ENCODE measurements at places on chromosomes 7 and 10.
A peak's percentile ranks its signal among the peaks of the same experiment; 100 is the strongest.

DNA sequence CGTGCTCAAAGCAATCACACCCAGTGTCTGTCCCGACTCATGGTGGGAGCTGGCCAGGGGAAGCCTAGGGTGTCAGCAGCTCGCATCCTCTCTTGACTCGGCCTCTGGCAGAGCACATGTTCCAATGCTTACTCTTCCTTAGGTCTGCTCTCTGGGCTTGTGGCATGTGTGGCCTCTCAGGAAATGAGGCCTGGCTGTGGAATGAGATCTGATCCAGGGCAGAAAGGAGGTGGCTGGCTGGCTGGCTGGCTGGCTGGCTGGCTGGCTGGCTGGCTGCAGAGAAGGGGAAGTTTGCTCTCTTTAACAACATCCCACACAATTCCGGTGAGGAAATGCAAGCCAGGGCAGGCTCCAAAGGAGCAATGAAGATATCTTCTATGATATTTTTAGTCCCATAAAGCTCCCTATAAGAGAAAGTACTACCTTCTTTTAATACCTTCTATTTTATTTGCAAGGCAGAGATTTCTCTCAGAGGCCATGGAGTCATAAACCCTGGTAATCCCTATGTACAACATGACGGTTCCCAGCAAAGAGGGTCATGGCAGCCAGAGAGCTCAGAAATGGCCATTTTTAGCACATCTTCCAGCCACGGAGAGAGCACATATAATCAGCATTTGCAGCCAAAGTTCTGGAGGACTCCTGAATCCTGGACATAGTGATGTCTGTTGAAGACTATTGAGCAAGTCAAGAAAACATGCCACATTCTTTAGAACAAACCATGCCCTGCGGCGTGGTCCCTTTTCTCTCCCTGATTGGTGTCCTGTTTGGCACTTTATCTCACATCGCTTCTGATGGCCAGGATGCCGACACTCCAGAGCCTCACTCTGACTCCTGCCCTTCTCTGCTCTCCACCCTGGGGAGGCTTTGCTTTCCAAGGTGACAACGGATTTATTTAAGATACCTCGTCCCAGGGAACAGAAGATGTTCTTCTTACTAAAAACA is 153.7 kb downstream of the FANK1 start:
- no peak for DNase-seq

GRCh38 chr10:125333769-125334168 is 173.4 kb upstream of the CTBP2 start:
- DNase-seq = no peak

GRCh38 chr7:78417180-78417853 is 618.7 kb downstream of the PHTF2 start:
- no peak for DNase-seq

DNA sequence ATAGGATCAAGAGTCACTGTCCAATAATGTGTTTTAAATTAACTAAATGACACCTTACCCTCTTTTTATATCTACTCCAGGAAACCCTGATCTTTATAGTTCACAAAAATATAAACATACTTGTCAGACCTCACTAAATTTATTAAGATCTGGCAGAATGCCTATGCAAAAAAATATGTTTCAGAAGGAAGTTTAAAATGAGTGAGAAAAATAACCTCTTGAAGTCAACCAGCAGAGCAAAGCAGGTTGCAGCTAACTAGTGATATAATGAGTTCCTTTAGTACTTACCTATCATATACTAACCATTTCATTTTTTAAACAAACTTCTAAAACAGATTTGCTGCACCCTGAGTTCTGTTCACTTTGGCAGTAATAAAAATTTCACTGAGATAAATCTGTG is 14.0 kb upstream of the HGF start:
- no peak for DNase-seq

DNA sequence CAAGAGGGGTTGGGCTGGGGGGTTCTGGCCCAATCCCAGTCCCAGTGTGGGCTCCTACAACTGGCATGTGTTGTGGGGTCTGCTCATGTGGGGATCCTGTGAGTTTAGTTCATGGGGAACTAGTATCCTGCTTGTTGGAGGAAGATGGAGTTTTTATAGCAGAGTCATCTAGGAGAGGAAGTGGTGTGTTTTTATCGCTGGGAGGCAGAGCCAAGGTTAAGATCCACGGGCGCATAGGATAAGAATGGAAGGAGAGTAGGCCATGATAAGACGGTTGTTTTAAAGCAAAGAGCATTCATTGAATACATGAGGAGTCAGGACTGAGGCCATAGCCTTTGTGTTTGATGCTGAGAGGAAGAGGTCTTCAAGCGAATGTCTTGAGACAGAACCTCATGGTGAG is 211.6 kb upstream of the COBL start:
- DNase-seq = no peak

- no peak for DNase-seq
Observed at GRCh38 chr7:144468990-144469732, 65.7 kb upstream of the NOBOX start.

DNA sequence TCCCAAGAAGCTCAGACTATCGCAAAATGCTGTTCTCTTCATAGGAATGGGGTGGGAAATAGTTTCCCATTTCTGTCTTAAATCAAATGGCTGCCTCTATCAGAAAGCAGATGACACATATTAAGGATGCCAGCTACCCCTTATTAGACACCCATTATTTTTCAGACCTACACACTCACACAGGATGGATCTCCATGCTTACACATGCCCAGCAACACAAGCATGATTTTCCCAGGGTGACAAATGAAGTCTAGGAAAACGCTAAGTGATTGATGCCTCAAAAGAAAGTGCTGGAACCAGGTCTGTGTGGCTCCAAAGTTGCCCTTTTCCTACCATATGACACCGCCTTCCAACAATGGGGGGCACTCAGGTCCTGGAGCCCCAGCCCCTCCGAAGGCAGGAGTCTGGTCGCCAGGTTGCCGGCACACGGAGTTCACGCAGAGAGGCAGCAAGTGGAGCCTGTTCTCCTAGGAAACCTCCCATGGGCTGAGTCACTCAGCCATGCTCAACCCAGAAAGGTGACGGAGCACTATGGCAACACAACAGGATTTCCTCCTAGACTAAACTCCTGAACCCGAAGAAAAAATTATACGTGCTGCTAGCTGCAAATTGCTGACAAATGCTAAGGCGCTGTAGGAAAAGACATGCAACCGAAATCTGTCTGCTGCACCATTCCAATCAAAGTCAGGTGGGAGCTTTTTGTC is 19.8 kb downstream of the VOPP1 start:
- no peak for DNase-seq

GRCh38 chr7:34849163-34849960 is 187.9 kb downstream of the DPY19L1 start:
- DNase-seq = no peak

DNA sequence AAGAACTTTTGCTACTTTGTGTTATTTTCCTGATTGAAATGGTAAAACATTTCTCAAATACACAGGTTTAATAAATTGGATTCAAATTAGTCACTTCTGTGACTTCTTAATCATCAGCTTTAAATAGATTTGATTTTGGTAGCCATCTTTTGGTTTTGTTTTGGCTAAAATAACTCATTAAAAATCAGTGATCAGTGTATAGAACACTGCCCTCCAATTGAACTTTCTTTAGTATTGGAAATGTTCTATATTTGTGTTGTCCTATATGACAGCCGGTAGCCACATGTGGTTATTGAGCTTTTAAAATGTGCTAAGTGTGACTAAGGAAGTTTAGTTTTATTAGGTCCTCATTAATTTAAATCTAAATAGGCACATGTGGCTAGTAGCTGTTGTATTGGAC is 50.4 kb downstream of the GLCCI1 start:
- DNase-seq = no peak

DNA sequence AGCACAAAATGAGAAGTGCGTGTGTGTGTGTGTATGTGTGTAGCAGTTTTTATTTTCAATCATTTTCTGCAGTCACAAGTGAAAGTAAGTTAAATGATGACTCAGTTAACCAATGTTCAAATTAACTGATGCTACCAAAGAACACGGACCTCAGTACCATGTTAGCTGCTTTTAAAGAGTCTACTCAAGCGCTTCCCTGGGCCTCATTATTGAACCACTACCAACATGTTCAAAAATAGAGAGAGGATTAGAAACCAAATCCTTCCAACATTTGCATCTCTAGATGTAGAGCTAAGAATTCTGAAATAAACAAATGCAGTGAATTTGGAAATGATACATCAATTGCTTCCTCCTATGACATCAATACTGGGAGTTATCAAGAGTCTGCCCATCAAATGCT is at the start of gene TAS2R39:
TSS of gene TAS2R39 (plus strand) at position 396 of the 400 bp plus-strand sequence. CDS start at position 396, 0 bp downstream.
- DNase-seq = no peak

DNA sequence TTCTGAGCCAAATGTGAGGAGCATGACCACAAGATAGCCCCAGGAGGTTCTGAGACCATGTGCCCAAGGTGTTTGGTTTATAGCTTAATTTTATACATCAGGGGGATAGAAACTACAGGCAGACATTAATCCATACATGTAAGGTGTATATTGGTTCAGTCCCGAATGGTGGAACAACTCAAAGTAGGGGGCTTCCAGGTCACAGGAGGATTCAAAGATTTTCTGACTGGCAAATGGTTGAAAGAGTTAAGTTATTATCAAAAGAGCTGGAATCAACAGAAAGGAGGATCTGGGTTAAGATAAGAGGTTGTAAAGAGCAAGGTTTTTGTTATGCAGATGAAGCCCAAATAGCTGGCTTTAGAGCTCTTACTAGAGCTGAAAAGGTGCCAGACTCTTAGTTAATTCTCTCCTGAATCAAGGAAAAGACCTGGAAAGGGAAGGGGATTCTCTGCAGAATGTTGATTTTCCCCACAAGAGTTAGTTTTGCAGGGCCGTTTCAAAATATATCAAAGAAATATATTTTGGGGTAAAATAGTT is 640.0 kb downstream of the IPMK start:
- DNase-seq = no peak

- no peak for DNase-seq
Observed at GRCh38 chr7:143238289-143238980, 16.6 kb downstream of the TAS2R40 start.

DNA sequence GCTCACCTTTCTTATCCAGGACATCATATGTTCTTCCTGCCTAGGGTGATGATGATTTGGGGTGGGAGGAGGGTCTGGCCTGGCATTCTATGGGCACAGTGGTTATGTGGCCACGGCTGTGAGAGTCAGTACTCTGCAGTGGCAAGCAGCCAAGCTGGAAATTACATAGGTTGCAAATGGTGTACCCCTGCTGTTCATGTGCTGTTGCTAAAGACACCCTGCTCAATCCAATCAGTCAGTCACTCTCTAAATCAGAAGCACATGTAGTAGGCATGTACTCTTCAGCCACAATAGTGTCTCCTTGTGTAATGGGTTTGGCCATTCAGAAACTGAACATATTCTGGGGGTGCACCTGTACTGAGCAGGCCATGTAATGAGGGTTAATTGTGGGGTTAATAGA is 449.1 kb upstream of the ANKRD30A start:
- no peak for DNase-seq

- no peak for DNase-seq
Observed at GRCh38 chr7:90238583-90238982, 6.4 kb upstream of the CFAP69 start.

- DNase-seq = no peak
Observed at GRCh38 chr7:85681241-85681640, 494.4 kb upstream of the SEMA3D start.

DNA sequence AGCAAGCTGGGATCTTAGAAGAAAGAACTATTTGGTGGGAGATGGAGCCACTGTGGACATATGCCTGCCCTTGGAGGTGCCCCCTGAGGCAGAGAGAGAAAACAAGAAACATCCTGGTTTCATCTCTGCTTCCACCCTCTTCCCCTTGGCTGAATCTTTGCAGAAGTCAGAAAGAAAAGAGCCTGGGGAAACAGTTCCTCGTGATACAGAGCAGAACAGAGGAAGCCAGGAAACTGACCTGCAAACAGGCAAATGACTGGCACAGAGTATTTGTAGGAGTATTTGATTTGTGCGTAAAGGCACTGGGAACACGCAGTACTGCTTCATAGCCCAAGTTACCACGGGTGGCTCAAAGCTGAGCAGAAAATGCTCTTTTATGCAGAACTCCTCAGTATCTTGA is 7.0 kb upstream of the KEL start:
- DNase-seq = no peak

DNA sequence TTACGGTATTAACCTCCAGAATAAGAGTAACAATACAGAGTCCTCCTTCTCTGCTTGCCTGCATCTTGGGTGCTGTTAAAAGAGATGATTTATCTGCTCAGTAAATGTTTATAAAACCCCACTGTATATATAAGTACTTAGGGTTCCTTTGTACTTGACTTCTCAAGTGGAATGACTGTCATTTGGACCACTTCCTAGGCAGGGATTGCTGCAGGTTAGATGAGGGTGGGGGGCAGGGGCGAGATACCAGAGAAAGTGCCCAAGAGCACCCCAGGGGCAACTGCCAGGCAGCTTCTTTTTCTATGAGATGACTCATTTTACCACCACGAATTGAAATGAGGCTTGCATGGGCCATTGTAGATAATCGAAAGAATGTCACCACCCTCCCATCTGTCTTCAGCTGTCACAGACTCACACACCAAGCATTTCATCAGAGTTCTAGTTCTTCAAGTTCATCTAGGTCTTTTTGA is 421.9 kb upstream of the GALNT17 start:
- peak; percentile 36 for DNase-seq

- DNase-seq = no peak
Observed at GRCh38 chr7:118755067-118755625, 530.6 kb downstream of the ANKRD7 start.

- DNase-seq = no peak
Observed at GRCh38 chr10:14583252-14583651, 191.4 kb downstream of the FAM107B start.

DNA sequence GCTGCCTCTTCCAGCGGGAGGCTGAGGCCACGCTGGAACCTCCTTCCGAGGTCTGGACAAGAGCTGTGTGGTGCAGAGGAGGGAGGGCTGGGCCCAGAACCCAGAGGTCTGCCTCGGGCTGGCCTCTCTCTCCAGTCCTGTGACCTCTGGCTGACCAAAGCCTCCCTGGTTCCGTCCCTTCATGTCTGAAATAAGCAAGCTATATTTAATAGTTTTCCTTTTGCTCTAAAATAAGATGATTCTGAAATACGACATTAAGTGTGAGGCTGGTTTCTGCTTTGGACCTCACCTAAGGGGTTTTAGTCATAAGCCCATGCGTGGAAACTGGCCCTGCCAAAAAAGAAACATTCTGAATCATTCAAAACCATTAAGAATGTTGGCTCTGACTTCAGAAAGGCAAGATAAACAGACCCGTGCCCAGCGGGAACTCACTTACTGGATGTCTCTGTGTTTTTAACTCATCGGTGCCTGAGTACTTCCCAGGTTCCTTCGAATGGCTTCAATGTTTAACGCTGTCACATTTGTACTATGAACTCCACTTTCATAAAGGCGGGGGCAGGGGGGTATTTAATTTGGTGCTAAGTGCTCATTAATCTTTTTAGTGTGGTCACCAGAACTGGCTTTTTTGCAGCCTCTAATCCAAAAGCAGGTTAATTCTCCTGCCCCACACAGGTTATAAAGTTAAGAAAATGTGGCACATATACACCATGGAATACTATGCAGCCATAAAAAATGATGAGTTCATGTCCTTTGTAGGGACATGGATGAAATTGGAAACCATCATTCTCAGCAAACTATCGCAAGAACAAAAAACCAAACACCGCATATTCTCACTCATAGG is 157.5 kb upstream of the KLF14 start:
- DNase-seq = no peak

- no peak for DNase-seq
Observed at GRCh38 chr7:43760861-43761260, 2.4 kb downstream of the BLVRA start.

- DNase-seq = no peak
Observed at GRCh38 chr7:100506356-100506923, 22.7 kb downstream of the NYAP1 start.

All from NCI-H510A treated with DMSO at 0.1 percent for 48 hours (cell line).